ENCODE measurements at places on chromosomes 5 and 9.

DNA sequence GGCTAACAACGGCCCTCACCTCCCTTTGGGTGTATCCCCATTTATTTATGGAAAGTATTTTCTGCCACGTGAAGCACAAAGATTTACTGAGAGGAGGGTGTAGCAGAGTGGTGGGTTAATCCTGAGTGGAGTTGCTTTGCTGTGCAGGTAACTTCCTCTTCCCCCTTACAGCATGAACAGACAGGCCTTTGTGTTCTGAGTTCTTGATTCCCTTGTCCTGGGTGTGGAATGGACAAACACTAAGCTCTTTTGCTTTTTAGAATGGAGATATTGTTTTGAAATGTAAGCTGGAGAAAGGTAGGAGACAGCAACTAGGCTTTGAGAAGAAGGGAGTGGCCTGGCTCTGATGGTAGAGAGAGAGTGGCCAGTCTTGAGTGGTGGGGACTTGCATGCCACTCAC lies 17.1 kb upstream of the GLRX start:
- no peak for DNase-seq

- no peak for DNase-seq
Measured at GRCh38 chr5:113343343-113343742, 91.4 kb downstream of the TSSK1B start.

- DNase-seq = no peak
Measured at GRCh38 chr5:127840198-127840524, 137.0 kb downstream of the CCDC192 start.

- no peak for DNase-seq
Measured at GRCh38 chr5:89573345-89573744, 690.4 kb upstream of the MEF2C start.

- no peak for DNase-seq
Measured at GRCh38 chr5:68778484-68778883, 315.3 kb upstream of the SLC30A5 start.
